ENCODE measurements at places on chromosomes 12 and 14.

- DNase-seq, result no peak
Measured at GRCh38 chr12:67352682-67353081, 83.5 kb downstream of the CAND1 start.

DNA sequence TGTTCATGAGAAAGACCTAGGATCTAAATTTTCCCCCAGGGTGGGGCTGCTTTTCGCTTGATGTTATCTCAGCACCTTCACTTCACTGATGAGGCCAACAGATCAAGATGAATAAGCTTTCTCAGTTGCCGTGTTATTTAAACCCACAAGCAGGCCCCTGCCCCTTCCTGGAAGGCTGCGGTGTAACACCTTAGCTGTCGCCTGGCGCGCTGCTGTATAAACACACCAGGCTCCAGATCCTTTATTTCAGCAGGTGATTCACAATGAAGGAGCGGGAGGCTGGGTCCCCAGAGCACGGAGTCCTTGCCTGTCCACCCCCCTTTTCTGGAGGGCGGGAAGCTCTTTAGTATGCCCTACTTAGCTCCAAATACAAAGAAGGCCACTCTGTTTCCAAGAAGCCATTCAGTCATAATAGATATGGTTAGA, 515.4 kb downstream of the FUT8 start:
- peak; percentile 69 for DNase-seq

DNA sequence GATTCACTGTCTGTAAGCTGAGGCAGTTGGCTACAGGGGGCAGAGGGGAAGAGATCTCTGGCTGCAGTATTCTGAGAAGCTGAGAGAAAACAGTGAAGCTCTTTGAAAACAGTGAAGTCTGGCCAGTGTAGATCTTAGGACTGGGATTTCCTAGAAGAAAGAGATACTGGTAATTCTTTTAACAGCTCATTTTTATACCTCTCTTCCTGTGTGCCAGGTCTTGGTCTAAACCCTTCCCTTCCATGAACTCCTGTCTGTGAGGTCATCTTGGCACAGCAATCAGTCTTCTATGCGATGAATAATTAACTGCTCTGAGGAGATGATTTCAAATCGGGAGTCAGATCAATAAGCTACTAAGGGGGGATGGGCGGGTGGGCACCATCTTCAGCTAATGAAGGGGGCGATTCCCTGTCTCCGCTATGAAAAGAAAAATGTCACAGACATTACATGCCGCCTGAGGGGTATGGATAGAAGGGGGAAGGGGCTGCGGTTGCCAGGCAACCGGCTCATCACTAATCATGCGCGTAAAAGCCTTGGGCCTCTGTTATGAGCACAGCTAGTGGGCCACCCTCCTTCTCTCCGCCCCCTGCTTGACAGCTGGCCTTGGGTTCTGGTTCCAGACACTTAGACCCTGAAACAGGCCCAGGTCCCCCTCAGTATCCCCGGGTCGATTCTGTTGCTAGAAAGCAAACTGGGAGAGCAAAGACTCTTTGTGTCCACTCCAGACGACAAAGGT, 75.3 kb upstream of the CEP83 start:
- no peak for DNase-seq

DNA sequence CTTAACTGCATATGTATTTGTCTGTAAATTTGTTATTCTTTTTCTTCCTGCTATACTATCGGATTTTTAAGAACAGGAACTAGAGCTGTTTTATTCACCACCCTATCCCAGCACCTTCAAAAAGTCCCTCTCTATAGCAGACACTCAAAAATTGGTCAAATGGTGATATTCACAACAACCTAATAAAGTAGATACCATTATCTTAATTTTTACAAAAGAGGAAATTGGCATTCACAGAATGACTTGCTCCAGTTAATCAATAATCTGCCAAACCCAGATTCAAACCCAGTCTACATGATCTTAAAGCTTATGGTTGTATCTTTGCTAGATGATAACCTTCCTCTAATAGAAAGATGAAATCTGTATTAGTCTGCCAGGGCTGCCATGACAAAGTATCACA, 426.6 kb downstream of the EGLN3 start:
- DNase-seq, result no peak

DNA sequence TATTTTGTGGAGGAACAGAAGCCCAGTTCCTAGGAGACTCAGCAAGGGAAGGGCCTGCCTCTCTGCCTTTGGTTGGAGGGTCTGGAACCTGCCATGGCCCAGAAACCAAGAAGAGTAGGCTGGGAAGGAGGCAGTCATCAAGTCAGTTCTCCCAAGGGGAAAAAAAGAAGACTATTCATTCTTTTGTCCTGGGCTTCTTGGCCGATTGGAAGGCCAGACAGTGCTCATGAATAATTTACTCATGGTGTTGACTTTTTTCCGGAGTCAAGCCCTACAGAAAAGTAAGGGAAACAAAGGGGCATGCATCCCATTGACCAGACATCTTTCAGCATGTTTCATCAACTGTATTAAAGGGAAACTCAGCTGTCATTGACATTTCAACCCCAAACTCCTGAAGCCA, 168.1 kb downstream of the PRKCH start:
- DNase-seq, result no peak

GRCh38 chr12:54521293-54522060, 23.9 kb downstream of the NCKAP1L start:
- DNase-seq, result no peak

DNA sequence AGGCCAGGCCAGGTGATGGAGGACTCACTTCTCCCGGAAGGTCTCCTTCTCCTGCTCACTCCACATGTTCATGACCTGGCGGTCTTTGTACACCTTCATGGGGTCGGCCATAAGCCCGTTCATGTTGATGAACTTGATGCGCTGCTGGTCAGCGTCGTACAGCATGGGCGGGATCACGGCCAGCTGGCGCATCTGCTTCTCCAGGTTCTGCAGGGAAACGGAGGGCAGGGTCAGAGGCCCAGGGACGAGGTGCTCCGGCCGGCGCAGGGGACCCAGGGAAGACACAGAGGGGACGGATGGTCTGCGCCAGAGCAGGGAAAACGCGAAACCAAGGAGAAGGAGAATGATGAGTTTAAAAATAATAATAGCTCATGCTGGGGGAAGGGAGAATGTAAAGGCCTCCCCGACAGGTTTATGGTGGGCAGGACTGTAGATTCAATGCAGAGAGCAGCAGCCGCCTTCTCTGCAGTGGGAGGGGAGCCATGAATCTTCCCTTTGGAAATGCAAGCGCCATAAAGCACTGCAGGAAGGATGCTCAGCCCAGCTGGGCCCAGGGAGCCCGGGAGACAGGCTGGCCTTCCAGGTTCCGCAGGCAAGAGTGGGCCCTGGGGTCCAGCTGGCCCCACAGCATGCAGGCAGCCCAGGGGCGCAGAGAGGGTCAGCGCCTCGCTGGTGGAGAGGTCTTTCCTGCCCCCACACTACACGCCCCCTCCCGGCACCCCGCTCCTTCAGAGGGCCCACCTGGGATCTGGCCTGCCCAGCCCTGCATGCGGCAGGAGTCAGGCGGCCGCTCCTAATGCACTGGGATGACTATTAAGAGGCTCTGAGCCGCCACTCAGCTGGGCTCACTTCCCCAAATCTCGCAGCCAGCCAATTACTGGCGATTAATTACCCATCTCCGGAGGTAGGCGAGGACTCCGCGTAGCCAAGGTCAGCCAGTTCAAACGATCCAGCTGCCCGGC, 132.0 kb downstream of the RFLNA start:
- no peak for DNase-seq

- DNase-seq, result no peak
Measured at GRCh38 chr12:56074396-56074795, 5.6 kb upstream of the ERBB3 start.

- DNase-seq, result no peak
Measured at GRCh38 chr12:62006076-62006732, 254.0 kb upstream of the USP15 start.

DNA sequence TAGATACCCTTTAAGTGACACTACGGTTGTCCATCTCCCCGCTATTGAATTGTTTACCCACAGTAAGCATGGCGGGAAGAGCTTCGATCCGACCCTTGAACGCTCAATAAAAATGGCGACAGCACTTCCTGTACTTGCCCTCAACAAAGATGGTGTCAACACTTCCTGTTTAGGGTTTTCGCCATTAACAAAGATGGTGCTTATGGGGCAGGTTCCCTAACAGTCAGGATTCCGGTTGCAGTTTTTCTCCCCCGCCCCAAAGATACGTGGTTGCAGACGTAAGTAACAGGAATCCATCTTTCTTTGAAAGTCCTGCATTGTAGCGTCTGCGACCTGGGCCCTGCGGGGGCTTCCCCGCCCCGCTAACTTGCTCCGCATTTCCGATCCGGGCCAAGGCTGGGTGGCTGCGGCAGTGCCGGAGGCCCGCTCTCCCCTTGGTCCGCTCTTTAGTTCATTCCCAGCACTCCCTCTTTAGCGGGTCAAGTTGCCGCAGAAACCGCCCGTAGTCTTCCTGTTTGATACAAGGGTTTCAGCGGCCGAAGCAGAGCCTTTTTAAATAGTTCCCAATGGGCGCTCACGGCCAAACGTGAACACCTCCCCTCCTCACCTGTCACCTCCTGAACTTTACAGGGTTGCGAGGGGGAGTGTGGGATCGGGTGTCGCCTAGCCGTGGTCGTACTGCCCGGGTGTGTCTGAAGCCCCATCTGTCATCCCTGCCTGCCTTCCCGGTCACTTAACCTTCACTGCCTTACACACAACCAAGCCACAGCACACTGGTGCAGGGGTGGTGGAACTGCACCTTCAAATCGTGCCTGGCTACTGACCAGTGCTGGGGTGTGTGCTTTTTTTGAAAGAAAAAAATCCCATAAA, at the start of gene CRADD:
Gene CRADD (plus strand): TSS at position 181 of the 870 bp plus-strand sequence.
- DNase-seq, result peak; percentile 69

GRCh38 chr14:66119606-66120231, 366.5 kb upstream of the CCDC196 start:
- DNase-seq, result no peak

DNA sequence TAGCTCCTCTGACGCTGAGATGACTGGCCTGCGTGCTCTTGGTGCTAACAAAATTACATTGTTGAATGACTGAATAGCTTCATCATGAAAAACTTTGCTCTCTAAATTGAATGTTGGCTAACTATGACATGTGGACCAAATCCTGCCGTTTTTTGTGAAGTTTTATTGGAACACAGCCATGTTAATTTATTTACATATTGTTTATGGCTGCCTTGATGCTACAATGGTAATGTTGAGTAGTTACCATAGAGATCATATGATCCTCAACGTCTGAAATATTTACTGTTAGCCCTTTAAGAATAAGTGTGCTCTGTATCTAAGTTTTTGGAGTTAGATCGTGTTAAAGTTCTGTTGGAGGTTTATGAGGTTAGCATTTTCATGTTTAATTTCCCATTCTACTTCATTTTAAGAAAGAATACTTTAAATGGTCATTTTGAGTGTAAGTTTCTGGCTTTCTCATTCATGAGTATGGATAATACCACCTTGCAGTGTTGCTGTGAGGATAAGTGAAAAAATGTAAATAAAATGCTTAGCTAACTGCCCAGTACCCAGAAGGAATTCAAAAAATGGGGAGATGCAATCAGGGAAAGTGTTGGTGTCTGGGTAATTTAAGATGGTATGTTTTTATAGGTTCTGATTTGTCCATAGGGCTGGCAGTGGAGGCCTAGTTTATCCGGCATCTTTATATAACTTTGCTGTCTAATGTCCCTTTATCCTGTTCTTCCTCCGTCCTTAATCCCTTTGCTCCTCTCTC, 35.3 kb downstream of the NUBPL start:
- DNase-seq, result no peak

DNA sequence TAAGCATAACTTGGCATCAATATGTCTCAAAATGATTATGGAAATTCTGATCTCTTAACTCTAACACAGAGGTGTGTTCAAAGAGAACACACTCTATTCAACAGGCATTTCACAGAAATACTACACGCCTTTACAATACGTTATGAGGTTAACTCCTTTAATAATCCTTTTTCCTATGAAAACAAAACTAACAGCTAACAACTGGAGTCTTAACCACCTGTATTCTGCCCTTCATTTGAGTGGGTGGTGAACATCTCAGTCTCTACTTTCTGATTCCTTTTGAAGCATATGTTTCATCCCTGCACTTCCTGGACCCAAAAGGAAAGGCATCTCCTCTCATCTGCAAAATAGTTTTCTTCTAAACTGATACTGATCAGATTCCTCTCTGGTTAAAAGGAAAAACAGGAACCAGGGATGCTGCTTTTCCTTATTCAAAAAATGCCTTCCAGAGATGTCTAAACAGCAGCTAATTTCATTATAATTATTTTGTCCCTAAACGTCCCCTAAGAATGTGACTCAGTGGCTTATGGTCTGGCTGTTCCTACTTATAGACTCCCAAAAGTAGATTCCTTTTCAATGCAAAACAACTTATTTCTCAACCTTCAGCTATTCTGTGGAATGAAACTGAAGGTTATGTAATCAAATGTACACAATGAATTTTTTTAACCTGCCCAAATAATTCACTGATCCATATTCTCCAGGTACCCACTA, 24.1 kb downstream of the ITPR2 start:
- DNase-seq, result no peak
